Renal cortical epithelial cell (primary cell): ENCODE measurements at places on chromosomes 1 and 21.
A peak's percentile ranks its signal among the peaks of the same experiment; 100 is the strongest.

DNA sequence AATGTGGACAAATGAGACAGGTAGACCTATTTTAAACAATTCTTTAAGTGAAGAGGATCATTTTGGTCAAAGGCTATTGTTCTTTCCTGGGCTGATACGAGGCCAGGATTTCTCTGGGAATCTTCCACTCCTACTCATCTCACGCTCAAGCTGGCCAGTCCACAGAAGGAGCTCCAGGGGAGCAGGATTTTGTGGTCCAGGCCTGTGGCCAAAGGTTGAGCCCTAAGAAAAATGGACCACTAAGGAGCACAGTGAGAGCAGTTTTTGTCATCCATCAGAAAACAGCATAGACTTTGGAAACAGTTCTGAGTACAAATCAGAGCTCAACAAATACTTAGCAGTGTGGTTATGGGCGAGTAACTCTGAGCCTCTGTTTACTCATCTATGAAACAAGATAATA, 260.2 kb upstream of the RUNX1 start:
- peak; percentile 51 for DNase-seq

- DNase-seq: no peak
Observed at GRCh38 chr21:34116569-34116968, 43.2 kb downstream of the MRPS6 start.

GRCh38 chr1:112057736-112058135, 68.3 kb upstream of the KCND3 start:
- no peak for DNase-seq

- no peak for DNase-seq
Observed at GRCh38 chr1:106325600-106325999, 730.9 kb upstream of the PRMT6 start.

GRCh38 chr1:216923601-216924000, 200.4 kb upstream of the ESRRG start:
- no peak for DNase-seq

DNA sequence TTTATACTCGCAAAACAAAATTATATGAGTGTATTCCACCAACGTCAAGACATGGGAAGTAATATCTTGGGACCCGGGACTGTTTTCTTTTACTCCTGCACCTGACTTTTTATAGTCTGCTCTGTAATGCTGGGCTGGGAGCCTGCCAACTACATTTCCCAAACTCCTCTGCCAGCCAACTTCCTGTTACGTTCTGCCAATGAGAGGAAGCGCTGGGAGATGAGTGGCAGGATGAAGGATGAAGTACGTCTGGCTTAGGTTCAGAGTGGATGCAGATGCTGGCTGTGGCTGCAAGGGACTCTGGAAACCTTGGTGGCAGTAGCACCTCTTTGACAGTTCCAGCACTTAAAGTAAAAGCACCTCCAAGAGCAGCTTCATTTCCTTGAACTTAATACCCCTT, 59.6 kb downstream of the USP24 start:
- no peak for DNase-seq

DNA sequence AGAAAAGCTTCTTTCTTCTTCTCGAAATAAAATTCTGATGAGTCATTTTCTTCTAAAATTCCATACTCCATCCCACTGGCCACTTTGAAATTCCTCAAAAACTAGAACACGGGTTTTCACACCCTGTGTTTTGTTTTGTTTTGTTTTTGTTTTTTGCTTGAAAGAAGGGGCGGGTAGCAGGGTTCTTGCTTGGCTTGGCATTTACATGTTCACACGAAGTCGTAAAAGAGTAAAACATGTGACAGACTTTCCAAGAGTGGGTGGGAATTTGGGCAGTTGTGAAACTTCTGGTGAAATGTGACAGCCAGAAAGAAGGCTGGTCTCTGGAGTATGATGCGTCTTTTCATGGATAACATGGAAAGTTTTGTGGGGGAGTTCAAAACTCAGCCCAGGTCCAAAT, 47.1 kb upstream of the FMN2 start:
- peak; percentile 16 for DNase-seq

DNA sequence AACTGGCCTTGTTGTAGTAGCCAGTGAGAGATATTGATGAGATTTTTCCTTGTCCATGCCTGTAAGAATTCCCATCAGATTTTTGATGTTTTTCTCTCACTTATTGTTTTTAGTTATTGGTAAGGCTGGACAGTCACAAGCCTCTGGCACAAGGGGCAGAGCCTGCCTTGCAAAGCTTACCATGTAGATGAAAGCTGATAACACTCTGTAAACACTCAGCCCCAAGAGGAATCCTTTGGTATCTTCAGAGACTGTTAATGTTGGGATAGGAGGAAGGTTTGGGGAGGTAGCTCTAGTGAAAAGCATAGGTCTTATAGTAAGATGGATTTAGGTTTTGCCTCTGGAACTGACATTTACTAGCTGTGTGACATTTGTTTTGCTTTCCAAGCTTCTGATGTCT, 37.7 kb downstream of the MARK1 start:
- no peak for DNase-seq

GRCh38 chr1:34879230-34879629, 19.7 kb upstream of the SMIM12 start:
- DNase-seq: no peak

- DNase-seq: no peak
Observed at GRCh38 chr1:52240592-52241210, 98.8 kb downstream of the ZFYVE9 start.

DNA sequence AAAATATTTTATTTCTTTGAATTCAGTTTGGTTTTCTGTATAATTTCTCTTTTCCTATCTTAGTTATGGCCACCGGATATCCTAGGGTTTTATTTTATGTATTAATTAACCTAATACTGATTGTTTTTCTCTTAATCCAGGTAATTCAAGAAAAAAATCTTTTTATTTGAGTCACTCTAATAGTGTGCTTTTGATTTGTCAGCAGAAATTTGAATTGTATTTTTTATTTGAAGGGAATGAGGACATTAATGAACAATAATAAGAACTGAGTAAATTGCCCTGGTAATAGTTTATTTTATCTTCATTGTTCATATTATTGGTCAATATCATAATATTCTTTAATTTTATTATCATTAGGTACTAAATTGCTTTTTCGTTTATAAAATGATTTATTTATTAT, 120.1 kb downstream of the USP25 start:
- no peak for DNase-seq

DNA sequence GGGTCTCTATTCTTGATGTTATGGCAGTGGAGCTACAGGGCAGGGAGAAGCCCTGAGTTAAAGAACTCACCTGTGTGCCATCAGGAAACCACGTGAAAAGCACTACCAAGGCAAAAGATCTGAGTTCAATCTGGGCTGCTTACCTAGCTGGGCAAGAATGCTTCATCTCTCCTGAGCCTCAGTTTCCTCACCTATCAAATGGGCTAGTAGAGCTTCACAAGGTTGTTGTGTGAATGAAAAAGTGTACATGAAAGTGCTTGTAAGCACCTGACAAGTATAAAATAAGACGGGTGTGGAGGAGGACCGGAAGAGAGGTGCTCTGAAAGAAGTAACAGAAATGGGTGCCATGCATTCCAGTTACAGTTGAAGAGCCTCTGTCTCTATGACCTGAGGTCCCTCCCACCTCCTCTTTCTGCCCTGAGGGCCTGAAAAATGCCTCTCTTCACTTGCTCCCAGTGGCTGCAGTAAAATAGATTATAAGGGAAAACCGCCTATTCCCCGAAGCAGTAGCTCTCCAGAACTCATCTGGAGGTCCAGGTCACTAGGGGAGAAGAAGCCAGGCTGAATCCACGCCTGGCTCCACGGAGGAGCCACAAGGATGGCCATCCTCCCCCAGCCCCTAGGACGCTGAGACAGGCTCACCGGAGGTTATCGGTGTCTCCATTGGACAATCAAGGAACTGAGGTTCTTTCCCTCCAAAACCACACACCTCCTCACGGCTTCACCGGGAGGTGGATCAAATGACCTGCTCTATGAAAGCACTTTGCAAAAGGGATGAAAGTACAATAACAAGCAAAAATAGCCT, 1.4 kb downstream of the GPR161 start:
- DNase-seq: no peak

DNA sequence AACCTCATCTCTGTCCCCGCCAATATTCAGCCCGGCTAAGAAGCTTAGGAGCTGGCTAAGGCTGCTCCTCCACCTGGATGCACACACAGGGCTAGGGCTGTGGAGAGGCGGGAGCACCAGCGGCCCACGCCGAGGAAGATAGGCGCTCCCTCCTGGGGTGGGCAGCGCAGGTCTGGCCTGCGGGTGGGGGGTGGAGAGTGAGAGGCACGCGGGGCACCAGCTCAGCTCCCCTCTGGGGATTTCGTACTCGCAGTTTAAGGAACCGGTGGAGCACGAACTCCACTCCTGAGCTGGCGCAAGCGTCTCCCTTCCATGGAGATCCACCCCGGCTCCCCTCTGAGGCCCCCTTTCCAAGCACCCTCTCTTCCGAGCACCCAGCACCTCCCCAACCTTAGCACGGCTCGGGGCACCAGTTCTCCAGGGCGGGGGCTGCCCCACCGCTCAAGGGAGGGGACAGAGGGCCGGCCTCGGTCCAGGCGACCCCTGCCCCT, 433 bp upstream of the KAZN start:
- no peak for DNase-seq

DNA sequence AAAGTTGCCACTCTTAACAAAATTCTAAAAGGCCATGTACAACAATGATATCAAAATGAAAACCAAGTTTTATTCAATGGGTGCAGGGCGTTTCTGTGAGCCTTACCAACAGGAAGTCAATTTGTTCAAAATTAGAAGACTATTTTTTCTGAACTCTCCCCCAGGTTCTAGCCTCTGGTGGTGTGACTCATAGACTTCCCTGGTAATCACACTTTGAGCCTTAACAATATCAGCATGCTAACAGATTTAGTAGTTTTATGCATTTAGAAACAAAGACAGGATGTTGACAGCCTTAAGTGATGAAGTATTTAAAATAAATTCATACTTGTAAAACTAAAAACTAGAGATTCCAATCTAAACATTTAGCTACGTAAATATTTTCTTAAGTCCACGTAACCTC, 88.4 kb downstream of the LRRC8C start:
- DNase-seq: peak; percentile 80

DNA sequence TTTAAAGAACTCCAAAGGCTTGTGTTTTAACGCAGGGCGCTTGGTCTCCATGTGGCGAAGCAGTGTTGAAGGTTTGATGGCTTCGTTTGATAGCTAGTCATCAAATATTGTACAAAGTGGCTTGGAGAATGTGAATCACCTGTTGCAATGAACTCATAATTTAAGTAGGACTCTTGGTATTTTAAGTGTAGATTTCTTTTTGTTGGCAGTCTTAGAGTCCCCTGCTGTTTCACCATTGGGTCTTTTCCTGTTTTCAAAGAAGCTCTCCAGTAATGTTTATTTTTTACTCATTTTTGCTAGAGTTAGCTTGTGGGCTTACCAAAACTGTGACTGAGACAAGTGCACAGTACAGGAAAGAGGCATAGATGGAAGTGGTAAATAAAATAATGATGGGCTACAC, 26.2 kb downstream of the RASAL2 start:
- no peak for DNase-seq

- DNase-seq: no peak
Observed at GRCh38 chr1:38563942-38564735, 295.4 kb downstream of the RRAGC start.
